ENCODE measurements at places on chromosomes 12 and 14. TPM values are rescaled to one million over a fixed set of nuclear protein-coding genes. Genes with fewer than 3 reads are reported as not detected.

RAD51AP1 gene
- 19.4 TPM for total RNA-seq

SLCO1B1 gene
- total RNA-seq: 0.26 TPM

HHIPL1 gene
- total RNA-seq: 0.24 TPM

PAX9 gene
- total RNA-seq: 2.8 TPM

KRT79 gene
- not detected for total RNA-seq

TAS2R20 gene
- total RNA-seq: 0.30 TPM

All from A549 treated with ZK216348 at 1 μM for 4 hours (cell line).